Stimulated activated CD8-positive, alpha-beta memory T cell treated with anti-CD3 and anti-CD28 coated beads, Interleukin-7, amount 100 ng/mL, for 4 hours (primary cell): ENCODE measurements at places on chromosomes 6 and 20.

DNA sequence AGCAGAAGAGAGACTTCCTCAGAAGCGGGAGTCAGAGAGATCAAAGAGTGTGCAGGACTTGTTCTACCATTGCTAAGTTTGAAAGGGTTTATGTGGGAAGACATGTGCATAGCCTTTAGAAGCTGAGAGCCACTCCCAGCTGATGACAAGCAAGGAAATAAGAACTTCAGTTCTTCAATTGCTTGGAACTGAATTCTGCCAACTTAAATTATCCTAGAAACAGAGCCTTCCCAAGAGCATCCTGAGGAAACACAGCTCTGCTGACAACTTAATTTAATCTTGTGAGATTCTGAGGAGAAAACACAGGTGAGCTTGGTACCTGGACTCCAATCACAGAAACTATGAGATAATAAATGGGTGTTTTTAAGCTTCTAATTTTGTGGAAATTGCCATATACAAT lies 150.6 kb upstream of the OGFRL1 start:
- DNase-seq: no peak

GRCh38 chr6:37731888-37732287 lies 34.2 kb upstream of the MDGA1 start:
- DNase-seq: peak; percentile 52

GRCh38 chr20:26208296-26209091 lies 511.8 kb upstream of the ZNF337 start:
- peak; percentile 34 for DNase-seq

- no peak for DNase-seq
Measured at GRCh38 chr6:91462241-91462640, 875.4 kb upstream of the MAP3K7 start.
